Gastrocnemius medialis (tissue), 4 donors: ENCODE measurements at places on chromosomes 16 and 17. TPM values are rescaled to one million over a fixed set of nuclear protein-coding genes. Genes with fewer than 3 reads are reported as not detected.
A peak's percentile ranks its signal among the peaks of the same experiment; 100 is the strongest.

DNA sequence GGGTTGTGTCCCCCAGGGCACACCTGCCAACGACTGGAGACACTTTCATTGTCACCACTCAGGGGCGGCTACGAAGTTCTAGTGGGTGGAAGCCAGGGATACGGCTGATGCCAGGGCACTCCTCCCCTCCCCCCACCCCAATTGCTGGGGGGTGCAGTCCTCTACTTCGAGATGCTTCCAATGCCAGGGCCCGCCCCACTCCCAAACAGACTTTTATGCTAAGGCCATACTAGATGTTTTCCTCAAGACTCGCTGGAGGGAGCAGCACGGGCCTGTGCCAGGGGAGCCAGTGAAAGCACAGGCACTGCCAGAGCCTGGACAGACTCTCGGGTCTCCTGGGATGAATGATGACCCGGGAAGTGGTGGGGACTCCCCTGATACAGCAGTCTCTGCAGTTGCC, 178.0 kb downstream of the CPPED1 start:
- no peaks in the 10 kb centered on the region for H3K36me3 ChIP-seq
- DNase-seq = no peak
- H3K27ac ChIP-seq = no peak overlapping the region
- no peaks in the 10 kb centered on the region for H3K4me1 ChIP-seq
- H3K4me3 ChIP-seq = no peak overlapping the region

- H3K4me1 ChIP-seq = no peaks in the 10 kb centered on the region
- no peak within 1 kb of the TSS for H3K27ac ChIP-seq
- peak within 1 kb of the TSS; percentile 61 for H3K4me3 ChIP-seq
- H3K36me3 ChIP-seq = no peaks in the 10 kb centered on the region
- no peak for DNase-seq
These were observed at the start of gene ASPHD1 for GRCh38 chr16:29900102-29900887. Gene ASPHD1 (plus strand): TSS chr16:29900488. CDS start chr16:29900972, 484 bp downstream.

DNA sequence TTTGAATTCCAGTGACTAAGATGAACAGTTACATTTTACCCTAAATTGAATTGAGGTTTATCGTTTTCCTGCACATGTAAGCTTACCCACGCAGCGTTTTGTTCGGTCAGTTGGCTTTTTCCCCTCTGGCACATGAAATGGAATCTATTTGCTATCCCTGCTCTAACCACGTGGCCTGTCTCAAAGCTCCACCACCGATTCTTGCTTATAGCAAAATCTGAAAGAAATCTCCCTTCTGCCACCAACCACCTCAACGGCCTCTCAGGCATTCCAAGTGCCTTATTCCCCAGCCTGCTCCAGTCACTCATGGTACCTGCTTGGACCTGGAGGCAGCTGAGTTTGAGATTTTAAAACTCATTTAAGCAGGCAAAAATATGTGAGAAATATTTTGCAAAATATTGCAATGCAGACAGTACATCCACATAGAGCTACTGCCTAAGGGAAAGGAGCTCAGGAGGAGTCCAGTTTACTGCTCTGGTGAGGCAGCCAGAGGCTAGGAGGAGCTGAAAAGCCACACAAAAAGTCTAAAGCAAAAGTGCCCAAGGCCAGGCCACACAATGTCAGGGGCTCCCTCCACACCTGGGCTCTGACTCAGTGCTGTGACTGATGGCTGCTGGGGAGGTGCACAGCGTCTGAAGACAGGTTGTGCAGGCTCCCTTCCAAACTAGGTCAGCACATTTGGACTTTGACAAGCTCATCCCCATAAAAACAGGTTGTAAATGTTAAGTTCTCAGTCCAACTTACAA, 26.4 kb downstream of the ARHGAP17 start:
- H3K4me3 ChIP-seq = peak overlapping the region; percentile 1
- no peaks in the 10 kb centered on the region for H3K27me3 ChIP-seq
- no peak for DNase-seq
- H3K4me1 ChIP-seq = peaks cover 95% of the 10 kb centered on the region
- H3K36me3 ChIP-seq = no peaks in the 10 kb centered on the region
- peak overlapping the region; percentile 83 for H3K27ac ChIP-seq

- H3K27ac ChIP-seq = no peak overlapping the region
- no peaks in the 10 kb centered on the region for H3K4me1 ChIP-seq
- no peaks in the 10 kb centered on the region for H3K27me3 ChIP-seq
These were observed 50.5 kb upstream of the KDM8 start for GRCh38 chr16:27152801-27153200.

DNA sequence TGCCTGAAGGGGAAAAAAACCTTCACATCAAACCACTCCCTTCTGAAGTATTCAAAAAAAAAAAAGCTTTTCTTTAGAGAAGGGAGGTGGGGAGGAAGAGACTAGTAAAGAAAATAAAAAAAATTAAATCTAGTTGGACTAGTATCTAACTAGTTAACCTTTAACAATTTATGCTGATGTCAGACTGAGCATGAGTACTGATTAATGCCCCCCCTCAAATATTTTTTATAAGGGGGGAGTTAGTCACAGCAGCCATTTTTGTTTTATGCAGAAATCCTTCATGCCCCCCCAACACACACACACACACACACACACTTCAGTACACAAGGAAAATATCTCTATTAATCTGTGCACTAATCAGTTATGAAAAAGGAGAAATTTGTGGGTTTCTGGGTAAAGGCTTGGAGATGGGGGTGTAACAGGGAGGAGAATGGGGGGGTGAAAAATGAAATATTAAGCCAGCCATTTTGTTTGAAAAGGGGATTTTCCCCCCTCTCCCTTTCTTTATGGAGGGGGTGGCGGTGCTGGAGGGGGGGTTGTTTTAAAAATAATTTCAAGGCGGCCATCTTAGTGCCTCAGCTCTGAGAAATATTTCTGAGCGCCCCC, 4.7 kb upstream of the CHD3 start:
- peak overlapping the region; percentile 42 for H3K27ac ChIP-seq
- no peak overlapping the region for H3K4me3 ChIP-seq
- peaks cover 33% of the 10 kb centered on the region for H3K4me1 ChIP-seq
- DNase-seq = no peak
- peaks cover 35% of the 10 kb centered on the region for H3K27me3 ChIP-seq

DNA sequence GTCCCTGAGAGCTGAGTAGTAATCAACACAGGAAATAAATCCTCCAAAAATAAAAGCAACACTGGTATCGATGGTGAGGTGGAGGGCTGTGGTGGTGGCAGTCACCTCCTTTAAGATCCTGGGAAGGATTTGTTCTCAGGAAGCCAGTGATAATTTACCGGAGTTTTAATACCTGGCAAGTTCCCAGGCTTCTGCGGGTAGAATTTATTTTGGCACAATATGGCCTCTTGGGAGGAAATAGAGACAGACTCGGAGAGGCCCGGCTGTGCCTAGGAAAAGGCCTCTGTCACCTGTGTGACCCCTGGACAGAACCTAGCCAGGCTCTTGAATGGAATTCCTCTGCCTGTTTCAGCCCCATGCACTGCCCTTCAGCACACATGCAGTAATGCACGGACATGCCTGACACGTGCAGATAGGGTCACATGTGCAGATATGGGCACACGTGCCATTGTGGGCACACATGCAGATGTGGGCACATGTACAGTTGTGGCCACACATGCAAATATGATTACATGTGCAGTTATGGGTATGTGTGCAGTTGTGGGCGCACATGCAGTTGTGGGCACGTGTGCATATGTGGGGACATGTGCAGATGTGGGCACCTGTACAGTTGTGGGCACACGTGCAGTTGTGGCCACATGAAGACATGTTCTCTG, 33.5 kb downstream of the MGAT5B start:
- no peak overlapping the region for H3K27ac ChIP-seq
- no peak for DNase-seq
- no peak overlapping the region for H3K4me3 ChIP-seq

- peaks cover 15% of the 10 kb centered on the region for H3K4me1 ChIP-seq
- peaks cover 85% of the 10 kb centered on the region for H3K27me3 ChIP-seq
- no peak overlapping the region for H3K27ac ChIP-seq
- DNase-seq = no peak
- no peaks in the 10 kb centered on the region for H3K36me3 ChIP-seq
These were observed 805 bp downstream of the HNF1B start for GRCh38 chr17:37743875-37744632.

DNA sequence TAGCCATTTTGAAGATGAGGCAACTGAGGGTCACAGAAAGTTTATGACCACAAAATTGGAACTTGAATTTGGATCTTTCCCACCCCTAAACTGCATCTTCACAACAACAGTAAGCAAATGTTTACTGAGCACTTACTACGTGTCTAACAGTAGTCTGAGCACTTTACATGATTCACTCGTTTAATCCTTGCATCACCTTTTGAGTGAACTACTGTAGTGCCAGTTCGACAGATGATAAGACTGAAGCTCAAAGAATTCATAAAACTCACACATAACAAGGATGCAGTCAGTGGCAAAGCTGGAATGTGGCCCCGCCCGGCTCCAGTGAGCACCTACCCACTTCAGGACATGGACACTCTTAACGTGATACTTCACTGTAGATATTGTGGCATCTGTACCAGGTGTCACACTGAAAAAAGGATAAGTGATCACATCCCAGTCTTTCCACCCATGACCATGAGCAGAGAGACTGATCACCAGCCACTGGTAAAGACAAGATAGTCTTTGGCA, 36.0 kb upstream of the HLF start:
- H3K27me3 ChIP-seq = no peaks in the 10 kb centered on the region
- H3K36me3 ChIP-seq = no peaks in the 10 kb centered on the region
- no peak for DNase-seq
- H3K27ac ChIP-seq = no peak overlapping the region
- H3K4me3 ChIP-seq = no peak overlapping the region

GRCh38 chr16:20866145-20866772, 33.9 kb downstream of the DCUN1D3 start:
- no peak overlapping the region for H3K4me3 ChIP-seq
- no peaks in the 10 kb centered on the region for H3K36me3 ChIP-seq
- H3K27ac ChIP-seq = peak overlapping the region; percentile 31
- no peak for DNase-seq
- H3K4me1 ChIP-seq = peaks cover 57% of the 10 kb centered on the region

GRCh38 chr17:488993-489757, 136.6 kb upstream of the RPH3AL start:
- H3K27ac ChIP-seq = peak overlapping the region; percentile 73
- no peaks in the 10 kb centered on the region for H3K4me1 ChIP-seq
- H3K27me3 ChIP-seq = no peaks in the 10 kb centered on the region

- no peaks in the 10 kb centered on the region for H3K36me3 ChIP-seq
- no peak overlapping the region for H3K4me3 ChIP-seq
- no peaks in the 10 kb centered on the region for H3K27me3 ChIP-seq
- DNase-seq = no peak
- H3K4me1 ChIP-seq = no peaks in the 10 kb centered on the region
These were observed 81.6 kb upstream of the XYLT1 start for GRCh38 chr16:17552351-17552750.

GRCh38 chr16:19264123-19264673, 21.3 kb upstream of the CLEC19A start:
- H3K27ac ChIP-seq = no peak overlapping the region
- no peak overlapping the region for H3K4me3 ChIP-seq
- H3K4me1 ChIP-seq = no peaks in the 10 kb centered on the region
- H3K36me3 ChIP-seq = no peaks in the 10 kb centered on the region
- H3K27me3 ChIP-seq = no peaks in the 10 kb centered on the region

DNA sequence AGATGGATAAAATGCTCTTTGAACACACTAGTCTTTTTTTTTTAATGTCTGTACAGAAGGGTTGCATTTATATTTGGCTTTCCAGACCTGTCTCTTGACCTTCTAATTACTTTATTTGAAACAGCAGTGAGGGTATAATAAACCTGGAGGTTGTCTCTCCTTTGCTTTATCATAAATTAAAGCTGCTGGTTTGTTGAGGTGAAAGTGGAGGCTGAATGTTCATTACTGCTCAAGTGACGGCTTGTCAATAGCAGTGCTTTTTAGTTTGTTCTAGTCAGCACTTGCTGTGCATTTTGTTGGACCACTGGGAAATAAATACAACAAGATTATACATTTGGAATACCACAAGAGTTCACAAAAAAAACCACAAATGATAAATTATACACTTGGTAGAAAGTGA, 264.2 kb downstream of the IRX3 start:
- no peaks in the 10 kb centered on the region for H3K4me1 ChIP-seq
- no peak for DNase-seq
- no peaks in the 10 kb centered on the region for H3K36me3 ChIP-seq
- no peak overlapping the region for H3K27ac ChIP-seq
- H3K27me3 ChIP-seq = no peaks in the 10 kb centered on the region

GRCh38 chr17:64413513-64413912, 22.9 kb upstream of the PECAM1 start:
- H3K27ac ChIP-seq = peak overlapping the region; percentile 65
- peak overlapping the region; percentile 10 for H3K4me3 ChIP-seq
- peaks cover 8% of the 10 kb centered on the region for H3K4me1 ChIP-seq
- no peak for DNase-seq

DNA sequence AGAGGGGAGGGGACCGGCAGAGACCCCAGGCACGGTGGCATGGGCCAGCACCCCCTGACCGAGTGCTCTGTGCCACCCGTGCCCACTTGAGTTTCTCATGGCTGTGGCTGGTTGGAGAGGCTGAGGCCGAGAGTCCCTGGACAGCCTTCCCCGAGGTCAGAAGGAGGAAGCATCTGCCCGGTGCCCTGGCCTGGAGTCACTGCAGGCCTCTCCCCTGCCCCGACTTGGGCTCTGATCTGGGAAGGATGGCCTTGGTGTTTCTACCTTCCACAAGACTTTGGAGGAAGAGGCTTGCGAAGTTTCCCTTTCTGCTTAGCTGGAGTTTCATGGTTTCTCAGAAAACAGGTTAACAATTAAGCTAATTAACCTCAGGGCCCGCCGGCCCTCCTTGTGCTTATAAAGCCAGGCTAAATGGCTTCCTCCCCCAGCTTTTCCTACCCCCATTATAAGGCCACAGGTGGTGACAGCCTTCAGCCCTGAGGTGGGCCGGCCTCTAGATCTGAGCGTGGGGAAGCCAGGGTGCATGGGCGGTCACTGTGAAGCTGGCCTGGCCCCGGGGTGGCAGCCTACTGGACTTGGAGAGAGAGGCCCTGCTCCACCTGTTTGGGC, 17.3 kb downstream of the LLGL2 start:
- H3K27ac ChIP-seq = no peak overlapping the region
- H3K27me3 ChIP-seq = no peaks in the 10 kb centered on the region
- no peaks in the 10 kb centered on the region for H3K36me3 ChIP-seq
- no peaks in the 10 kb centered on the region for H3K4me1 ChIP-seq

The SYCE1L gene
- total RNA-seq = not detected

- no peaks in the 10 kb centered on the region for H3K36me3 ChIP-seq
- H3K27ac ChIP-seq = no peak overlapping the region
- no peaks in the 10 kb centered on the region for H3K4me1 ChIP-seq
- H3K27me3 ChIP-seq = no peaks in the 10 kb centered on the region
- no peak for DNase-seq
These were observed 25.5 kb downstream of the SNX20 start for GRCh38 chr16:50655558-50656055.

DNA sequence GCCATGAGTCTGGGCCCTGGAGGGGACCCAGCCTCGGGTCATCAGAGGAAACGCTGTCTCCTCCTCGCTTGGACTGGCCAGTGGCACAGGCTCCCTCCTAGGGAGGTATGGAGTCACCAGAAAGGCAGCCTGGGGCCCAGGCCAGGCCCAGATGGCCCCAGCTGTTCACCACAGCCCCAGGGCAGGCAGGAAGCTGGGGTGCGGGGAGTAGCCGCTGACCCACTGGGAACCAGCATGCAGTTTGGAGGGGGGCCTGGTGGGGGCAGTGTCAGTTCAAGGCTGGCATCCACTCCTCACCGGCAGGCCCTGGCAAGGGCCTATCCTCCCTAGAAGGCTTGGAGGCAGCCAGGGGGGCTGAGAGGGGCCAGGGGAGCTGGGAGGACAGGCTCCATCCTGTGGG, 48.8 kb downstream of the SDK2 start:
- H3K27ac ChIP-seq = no peak overlapping the region
- no peak overlapping the region for H3K4me3 ChIP-seq
- no peaks in the 10 kb centered on the region for H3K36me3 ChIP-seq

The CCL16 gene
- not detected for total RNA-seq

The OR2C1 gene
- not detected for total RNA-seq
